Activated gamma-delta T cell (primary cell): ENCODE measurements at places on chromosomes 5 and 9.

DNA sequence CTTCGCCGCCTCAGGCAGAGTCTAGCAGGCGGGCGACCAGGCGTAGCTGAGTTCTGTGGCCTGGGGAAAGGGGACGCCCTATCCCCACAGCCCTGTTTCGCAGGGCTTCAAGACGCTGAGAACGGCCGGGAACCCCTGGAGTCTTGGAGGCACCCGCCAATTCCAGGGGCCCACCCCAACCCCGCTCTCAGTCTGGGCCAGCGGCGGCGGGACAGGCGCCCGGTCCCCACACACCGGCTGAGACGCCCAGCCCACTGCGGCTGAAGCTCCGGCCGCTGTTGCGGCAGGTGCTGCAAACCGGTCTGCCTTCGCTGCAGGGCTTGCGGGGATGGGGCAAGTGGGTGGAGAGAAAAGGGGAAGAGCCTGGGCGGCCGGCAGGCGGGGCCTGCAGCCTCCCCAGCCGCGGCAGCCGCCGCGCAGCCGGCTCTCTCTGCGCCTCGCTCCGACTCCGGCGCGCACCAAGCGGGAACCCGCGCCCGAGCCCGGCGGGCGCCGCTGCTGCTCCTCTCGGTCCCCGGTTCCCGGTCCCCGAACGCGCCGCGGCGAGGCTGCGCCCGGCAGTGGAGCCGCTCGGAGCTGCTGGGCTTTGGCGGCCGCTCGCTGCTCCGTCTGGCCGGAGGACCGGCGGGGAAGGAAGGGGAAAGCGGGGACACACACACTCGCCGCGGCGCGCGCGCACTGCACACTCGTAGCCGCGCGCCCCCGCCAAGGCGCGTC, at the start of gene PIP5K1B:
PIP5K1B (plus strand) TSS at position 427 of the 717 bp plus-strand sequence. CDS start 117,375 bp downstream, outside the sequence.
- DNase-seq, result no peak

GRCh38 chr9:92147030-92147851, 32.0 kb upstream of the SPTLC1 start:
- no peak for DNase-seq

DNA sequence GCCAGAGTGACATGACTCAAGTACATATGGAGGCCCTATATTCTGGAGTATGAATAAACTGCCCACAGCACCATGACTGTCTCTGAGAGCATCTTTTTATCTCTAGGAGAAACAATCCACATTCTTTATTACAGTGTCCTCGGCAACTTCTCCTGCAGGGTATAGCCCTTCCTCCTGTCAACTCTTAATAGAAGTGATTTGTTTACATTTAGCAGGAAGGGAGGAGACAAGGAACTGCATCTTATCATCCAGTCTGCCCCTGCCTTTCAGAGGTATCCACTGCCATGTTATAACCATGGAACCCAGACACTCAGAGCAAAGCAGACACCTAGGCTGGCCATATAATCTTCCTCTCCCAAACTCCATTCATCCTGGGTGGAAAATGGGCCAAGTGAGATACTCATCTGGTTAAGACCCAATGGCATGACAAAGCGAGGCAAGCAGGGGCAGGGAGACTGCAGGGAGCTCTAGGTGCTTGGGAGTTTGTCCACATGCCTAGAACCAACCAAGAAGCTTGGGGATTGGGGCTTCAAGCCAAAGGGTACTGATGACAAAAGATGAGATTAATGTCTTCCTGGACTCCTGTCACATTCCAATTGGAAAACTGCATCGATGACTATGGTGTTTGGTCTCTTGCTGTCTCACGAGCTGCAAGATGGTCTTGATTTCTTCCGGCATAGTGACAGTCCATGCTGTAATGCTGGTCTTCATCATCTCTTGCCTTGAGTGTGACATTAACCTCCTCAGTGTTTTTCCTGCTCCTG, 620.5 kb upstream of the KLF4 start:
- no peak for DNase-seq

- no peak for DNase-seq
Measured at GRCh38 chr5:171299851-171300250, 9.2 kb upstream of the TLX3 start.

GRCh38 chr5:180487556-180487955, 6.6 kb upstream of the CNOT6 start:
- no peak for DNase-seq

- DNase-seq, result no peak
Measured at GRCh38 chr5:55603922-55604321, 69.2 kb upstream of the PLPP1 start.

DNA sequence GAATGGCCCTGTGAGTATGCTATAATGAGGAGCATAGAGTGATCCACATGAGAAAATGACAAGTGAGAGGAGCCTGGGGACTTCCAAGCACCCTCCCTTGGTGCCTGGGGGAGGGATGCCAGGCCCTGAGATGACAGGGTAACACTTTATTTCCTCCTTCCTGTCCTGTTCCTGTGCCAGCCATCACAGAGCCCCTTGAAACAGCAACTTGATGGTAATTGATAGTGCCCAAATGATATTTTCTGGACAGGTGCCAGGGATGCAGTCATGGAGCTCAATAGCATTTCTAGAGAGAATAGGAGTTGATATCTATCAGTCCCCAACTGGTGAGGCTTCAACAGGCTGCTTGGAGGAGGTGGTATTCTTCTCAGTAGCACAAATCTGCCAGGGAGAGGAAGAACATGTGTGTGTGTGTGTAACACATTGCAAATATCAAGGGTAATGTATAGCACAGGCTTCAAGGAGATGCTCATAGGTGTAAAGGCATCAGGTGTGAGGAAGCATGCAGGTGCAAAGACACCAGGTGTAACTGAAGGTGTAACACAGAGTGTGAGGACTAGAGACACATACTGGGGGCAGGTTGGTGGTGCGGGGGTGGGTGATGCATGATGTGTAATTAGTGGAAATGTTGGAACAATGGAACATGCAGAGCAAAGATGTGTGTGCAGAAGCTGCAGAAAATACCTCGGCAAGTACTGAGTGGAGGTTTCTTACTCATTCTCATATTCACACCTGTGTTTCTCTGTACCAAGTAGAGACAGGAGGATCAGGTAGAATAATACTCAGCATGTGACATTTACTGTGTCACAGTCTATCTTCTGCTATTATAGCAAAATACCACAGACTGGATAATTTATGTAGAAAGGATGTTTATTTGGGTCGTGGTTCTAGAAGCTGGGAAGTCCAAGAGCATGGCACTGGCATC, 18.1 kb upstream of the WWC1 start:
- DNase-seq, result no peak

DNA sequence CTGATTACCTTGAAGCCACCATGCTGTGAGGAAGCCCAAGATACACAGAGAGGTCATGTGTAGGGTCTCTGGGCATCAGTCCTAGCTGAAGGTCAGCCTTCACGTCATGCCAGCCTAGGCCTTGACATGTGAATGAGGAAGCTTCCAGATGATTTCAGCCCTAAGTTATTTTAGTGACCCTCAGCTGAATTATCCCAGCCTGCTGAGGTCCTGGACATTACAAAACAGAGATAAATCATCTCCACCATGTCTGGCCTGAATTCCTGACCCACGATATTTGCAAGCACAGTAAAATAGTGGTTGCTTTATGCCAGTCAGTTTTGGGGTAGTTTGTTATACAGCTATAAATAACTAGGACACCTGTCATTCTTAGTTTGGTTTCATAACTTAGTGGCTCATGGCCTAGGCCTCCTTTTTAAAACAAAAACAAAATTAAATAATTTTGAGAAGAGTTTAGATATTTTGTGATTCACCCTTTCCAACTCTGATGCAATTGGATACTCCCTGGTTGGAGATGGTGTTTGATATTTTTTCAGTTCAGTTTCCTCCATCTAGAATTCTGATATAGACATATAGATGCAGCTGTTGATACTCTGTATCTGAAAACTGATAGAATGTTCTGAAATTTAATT, 571.3 kb upstream of the CLINT1 start:
- no peak for DNase-seq

DNA sequence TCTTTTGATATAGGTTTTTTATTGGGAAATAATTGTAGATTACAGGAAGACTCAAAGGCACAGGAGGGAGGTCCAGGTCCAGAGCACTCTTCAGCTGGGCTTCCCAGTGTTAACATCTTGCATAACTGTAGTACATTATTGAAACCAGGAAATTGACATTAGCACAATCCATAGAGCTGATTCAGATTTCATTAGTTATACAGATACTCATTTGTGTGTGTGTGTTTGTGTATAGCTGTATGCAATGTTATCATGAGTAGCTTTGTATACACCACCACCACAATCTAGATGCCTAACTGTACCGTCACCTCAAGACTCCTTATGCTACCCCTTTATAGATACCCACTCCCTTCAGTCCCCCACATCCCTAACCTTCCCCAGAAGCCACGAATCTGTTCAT, 47.9 kb downstream of the SLC36A1 start:
- DNase-seq, result no peak

GRCh38 chr9:14415947-14416346, 102.0 kb upstream of the NFIB start:
- DNase-seq, result no peak

- DNase-seq, result no peak
Measured at GRCh38 chr5:36392818-36393217, 91.1 kb upstream of the RANBP3L start.

DNA sequence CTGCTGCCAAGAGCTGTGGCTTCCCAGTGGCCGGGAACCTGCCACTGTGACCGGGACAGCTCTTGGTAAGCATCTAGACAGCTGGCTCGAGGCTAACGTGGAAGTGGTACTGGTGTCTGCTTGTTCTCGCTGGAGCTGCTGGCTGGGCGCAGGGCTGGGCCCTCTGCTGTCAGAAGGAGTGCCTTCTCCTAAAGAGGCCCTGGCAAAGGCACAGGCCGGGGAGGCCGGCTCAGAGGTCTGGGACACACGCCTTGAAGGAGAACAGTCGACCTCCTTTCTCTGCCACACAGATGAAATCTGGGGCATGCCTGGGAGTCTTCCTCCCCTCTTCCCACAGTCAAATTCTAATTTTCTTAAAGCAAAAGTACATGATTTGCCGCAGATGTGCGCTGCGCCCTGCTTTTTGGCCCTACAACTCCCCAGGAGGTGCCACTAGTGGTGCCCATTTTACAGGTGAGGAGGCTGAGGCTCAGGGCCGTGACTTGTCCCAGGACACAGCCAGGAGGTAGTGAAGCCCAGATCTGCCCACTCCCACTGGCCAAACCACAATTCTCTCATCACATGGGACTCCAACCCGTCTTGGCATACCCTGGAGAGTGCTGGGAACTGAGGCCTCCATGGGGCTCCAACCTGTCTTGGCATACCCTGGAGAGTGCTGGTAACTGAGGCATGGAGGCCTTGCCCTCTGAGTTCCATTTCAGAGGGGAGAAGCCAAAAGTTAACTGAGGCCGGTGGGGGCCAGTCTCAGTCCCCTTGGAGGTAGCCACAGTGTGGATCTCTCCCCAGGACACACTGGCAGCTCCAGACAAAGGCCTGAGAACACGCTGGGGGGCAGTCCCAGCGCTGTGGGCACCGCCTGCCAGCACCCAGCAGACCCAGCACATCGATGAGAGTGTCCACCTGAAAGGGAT, 12.0 kb upstream of the RXRA start:
- no peak for DNase-seq
